ENCODE measurements at places on chromosomes 2 and 18.

- DNase-seq = no peak
These were observed 74.7 kb upstream of the KCNJ3 start for GRCh38 chr2:154623819-154624218.

- no peak for DNase-seq
These were observed 17.2 kb upstream of the RPRM start for GRCh38 chr2:153495725-153496124.

GRCh38 chr2:160367887-160368286 is 125.7 kb downstream of the RBMS1 start:
- DNase-seq = no peak

- DNase-seq = no peak
These were observed 102.7 kb upstream of the SMAD2 start for GRCh38 chr18:48032876-48033789.

GRCh38 chr2:228763379-228763981 is 507.6 kb downstream of the PID1 start:
- no peak for DNase-seq

GRCh38 chr2:203578759-203579643 is 43.9 kb upstream of the RAPH1 start:
- DNase-seq = no peak

DNA sequence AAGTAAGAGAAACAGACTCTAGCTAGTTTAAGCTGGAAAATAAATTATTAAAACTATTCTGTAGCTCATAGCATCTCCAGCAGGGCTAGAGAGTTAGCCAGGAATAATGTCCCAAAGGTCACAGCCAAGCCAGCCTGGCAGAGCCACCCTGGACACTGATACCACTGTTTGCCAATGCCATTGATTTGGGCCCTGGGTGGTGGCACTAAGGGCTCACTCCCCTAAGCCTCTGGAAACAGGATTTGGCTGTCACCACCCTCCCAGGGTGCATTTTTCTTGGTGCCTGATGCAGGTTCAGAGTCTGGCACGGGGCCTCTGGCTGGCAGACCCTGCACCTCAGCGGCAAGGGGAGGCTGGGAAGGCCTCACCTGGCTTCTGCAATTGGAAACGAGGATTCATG is 7.1 kb downstream of the SH2D6 start:
- no peak for DNase-seq

DNA sequence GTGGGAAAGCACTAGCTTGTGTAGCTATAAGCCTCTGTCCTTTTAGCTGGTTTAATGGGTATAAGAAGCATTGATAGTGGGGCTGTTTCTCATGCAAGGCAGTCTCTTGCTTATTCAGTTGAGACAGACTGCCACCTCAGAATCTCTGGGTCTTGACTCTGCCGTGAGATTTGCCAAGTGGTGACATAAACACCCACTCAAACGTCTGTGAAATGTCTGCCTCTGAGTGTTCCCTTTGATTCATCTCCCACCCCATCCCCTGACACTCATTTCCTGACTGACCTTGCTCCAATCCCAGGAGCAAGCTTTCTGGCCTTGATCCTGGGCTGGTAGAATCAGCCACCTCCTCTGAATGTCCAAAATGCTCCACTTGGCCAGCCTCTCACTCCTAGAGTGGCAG is 141.9 kb upstream of the RBMS1 start:
- DNase-seq = no peak

- DNase-seq = no peak
These were observed 158.6 kb upstream of the THUMPD2 start for GRCh38 chr2:39937621-39938020.

DNA sequence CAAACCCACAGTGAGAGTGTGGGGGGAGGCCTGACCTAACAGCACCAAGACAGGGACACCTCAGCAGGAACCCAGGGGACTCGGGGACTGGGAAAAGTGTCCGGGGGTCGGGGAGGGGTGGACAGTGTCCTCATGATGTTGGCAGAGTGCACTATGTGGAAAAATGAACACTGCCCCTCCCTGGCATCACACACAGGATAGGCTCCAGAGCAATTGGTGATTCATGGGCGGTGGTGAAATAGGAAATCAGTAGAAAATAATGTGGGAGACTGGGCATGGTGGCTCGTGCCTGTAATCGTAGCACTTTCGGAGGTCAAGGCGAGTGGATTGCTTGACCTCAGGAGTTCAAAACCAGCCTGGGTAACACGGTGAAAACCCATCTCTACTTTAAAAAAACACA is 3.6 kb upstream of the ANO7 start:
- no peak for DNase-seq

DNA sequence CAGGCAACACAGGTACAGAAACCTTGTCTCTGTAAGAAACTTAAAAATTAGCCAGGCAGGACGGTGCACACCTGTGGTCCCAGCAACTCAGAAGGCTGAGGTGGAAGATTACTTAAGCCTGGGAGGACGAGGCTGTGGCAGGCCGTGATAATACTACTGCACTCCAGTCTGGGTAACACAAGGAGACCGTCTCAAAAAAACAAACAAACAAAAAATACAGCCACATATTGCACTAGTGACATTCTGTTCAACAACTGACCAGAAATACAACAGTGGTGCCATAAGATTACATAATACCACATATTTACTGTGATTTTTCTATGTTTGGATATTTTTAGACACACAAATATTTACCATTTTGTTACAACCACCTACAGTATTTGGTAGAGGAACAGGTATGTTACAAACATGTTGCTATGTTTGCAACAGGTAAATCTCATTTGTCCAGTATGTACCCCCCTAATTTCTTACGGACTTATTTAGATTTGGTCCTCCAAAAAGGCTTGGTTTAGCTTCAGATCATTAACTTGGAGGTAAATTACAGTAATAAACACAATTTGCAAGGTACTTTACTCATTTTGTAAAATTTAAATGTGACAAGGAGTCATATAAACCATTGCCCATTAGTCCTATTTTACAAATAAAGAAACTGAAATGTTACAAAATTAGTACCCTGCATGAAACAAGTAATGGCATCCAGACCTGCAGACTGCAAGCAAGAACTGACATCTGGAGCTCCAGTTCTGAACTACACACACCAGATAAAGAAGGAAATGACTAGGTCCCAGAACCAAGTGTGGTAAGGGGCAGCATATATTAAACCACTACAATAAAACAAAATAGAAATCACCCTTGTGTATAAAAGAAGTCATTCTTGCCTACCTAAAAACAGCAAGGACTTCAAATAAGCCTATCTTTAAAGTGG is 36.8 kb downstream of the TRIP12 start:
- DNase-seq = no peak

GRCh38 chr18:69397096-69397495 is 3.6 kb upstream of the DOK6 start:
- no peak for DNase-seq

DNA sequence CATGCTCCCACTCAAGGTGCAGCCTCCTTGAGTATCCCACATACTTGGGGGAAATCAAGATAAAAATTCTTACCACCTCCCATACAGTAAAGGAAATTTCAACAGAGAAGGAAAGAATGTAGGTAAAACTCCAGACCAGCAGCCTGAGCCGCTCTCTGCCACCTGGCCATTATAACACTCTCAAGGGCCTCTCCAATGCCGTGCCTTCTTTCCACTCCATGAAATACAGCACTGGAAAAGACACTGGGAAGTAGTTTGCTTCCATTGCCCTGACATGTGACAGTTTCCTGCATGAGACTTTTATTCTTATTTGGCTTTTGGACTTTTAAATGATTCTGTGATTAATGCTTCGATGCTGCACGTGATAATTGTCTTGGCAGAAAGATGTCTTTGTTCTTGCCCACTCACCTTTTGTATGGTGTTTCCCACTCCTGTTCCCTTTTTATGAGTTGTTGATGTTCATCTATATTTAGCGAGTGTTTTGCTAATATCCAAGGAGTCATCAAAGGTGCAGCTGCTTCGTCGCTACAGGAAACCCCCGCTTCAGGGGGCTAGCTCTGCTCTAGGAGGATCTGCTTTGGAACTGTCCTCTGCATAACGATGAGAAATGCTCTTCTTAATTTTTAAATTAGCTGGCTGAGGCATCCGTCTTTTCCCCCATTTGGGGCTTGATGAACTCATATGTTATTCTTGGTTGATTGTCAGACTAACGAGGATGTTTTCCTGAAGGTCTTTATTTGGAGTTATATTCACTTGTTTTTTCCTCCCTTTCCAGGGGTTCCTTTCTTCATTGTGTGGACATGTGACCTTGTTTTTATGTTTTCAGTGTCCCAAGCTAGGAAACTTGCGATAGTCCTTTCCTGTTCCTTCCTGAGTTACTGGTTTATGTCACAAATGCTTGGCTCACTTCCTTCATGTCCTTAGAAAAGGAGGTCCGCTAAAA is 179.4 kb downstream of the TXNL1 start:
- DNase-seq = no peak

DNA sequence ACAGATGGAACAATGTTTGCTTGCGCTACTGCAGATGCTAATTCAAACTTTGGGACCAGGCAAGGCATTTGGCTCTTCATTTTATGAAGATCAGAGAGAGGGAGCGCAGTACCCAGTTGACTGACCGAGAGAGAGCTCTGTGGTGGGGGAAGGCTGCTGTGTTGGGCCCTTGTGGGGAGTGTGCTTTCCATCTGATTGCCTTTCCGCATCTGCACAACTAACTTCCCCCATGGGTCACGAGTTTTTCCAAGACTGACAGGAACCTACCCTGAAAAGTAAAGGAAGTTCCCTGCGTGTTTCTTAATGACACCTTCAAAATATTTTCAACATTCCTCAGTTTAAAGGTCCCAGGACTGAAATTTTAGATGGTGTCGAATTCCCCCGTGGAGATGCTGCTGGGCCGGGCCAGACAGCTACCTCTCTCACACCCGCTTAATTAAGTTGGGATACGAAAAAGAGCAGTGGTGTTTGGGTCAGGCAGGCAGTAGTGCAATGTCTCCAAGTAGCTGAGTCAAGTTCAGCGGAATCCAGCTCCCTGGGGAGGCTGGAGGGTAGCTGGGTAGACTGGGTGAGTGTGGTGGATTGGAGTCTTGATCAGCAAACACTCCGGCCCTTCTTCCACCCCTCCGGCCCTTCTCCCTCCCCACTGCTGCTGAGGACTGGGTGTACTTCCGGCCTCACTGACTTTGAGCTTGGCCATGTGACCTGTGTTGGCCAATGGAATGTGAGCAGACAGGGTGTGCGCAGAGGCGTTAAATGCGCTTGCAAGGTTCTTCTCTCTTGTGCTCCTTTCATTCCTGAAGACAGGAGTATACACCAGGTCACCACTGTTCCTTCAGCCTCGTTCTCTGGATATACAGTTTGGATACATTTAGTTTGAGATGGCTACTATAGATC is 2.3 kb upstream of the ARHGAP25 start:
- DNase-seq = no peak

- no peak for DNase-seq
These were observed 60.4 kb upstream of the SIX2 start for GRCh38 chr2:45069684-45070083.

GRCh38 chr18:77469131-77469530 is 219.5 kb downstream of the GALR1 start:
- no peak for DNase-seq

GRCh38 chr2:1698188-1698945 is 45.9 kb downstream of the PXDN start:
- DNase-seq = no peak

DNA sequence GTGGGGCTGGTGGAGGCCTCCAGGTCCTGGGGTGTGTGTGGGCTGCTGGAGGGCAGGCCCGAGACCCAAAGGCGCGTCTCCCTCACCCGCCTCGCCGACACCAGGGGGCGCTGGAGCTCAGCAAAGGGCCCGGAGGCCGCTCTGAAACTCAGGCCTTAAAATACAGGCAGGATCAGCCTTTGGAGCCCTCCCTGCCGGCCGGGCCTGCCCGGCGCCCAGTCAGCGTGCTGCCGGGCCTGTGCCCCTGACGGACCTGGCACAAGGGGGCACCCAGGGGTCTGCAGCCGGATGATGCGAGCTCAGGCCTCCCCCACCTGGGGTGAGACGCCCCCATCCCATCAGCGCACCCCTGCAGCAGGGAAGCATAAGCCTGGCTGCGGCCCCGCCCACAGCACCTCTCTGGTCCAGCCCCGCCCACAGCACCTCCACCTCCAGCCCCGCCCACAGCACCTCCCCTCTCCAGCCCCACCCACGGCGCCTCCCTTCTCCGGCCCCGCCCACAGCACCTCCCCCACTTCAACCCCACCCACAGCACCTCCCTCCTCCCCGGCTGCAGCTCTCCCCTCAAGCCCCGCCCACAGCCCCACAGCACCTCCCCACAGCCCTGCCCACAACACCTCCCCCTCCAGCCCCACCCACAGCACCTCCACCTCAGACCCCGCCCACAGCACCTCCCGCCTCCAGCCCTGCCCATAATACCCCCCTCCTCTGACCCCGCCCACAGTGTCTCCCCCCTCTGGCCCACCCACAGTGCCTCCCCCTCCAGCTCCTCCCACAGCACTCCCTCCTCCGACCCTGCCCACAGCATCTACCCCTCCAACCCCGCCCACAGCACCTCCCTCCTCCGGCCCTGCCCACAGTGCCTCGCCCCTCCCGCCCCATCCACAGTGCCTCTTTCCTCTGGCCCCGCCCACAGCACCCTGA is 92.8 kb upstream of the OTOS start:
- peak; percentile 54 for DNase-seq

DNA sequence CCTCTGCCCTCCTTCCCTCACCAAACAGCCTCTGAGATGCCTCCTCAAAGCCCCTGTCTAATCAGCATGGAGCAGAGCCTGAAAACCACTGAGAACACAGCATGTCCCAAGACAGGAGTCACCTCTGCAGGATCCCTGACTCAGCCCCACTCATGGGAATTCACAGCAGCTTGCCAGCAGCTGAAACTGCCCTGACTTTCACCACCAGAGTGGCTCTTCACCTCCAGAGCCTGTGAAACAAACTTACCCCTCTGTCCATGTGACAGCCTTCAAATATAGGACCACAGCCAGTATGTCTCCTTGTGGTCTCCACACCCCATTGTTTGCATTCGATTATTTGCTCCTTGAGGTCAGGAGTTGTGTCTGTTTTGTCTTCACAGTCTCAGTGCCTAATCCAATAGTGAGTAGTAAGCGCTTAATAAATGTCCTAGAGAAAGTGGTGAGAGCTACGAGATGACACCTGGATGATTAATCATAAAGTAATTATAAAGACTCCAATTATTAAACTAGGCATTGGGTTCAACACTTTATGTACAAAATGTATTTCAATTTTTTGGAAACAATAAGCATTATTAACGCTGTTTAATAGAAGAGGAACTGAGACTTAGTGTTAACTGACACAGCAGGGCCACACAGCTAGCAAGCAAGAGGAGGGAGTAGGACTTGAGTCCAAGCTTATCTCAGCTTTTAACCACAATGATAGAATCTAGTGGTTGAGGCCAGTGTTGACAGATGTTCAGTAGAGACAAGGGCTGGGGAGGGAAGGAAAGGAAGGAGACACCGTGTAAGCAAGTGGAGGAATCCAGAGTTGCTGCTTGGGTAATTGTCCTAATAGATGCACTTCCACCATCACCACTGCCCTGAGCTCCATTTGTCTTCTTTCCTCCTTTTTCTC is 358.7 kb upstream of the TNP1 start:
- no peak for DNase-seq

- no peak for DNase-seq
These were observed 17.6 kb upstream of the POU3F3 start for GRCh38 chr2:104836265-104836664.

- no peak for DNase-seq
These were observed 179.0 kb downstream of the ASXL3 start for GRCh38 chr18:33757037-33757436.

Measured in effector memory CD4-positive, alpha-beta T cell (primary cell).